Fibroblast of skin of scalp (primary cell): ENCODE measurements at places on chromosomes 7 and 10.

DNA sequence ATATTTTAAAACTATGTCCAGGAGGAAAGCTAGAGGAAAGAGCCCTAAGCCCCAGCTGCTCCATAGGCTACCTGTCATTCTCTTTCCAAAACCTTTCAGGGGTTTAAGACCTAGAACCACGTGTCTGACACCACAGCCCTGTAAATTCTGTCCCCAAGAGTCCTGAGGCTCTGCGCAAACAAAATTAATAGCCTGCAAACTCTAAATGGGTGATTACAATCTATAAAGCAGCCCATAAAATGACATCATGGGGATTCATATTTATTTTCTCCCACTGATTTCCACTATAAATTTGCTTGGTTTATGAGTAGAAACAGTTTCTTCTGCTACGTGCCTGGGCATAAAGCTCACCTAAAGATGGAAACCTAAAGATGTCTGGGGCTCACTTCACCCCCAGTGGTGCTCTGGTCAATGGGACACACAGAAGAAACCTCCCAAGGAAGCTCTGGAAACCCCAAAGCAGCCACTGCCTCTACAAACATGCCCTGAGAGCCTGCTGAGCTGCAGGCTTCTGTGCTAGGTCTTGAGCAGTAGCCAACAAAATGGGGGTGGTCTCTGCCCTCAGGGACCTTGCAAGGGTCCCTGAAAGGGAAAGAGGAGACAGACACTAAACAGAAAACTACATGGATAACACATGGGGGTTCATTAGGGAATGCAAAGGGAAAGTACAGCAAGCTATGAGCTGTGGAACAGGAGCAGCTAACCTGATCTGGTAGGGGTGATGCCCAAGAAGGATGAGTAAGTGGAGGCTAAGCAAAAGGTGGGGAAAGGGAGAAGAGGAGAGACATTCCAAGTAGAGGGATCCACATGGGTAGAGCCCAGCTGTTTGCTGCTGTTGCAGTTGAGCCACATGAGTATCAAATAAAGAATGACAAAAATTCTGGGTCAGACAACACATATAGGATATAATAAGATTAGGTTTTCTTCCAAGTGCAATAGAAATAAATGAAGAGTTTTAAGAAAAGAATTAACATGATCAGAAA, 331.7 kb downstream of the KCNMA1 start:
- peak; percentile 80 for DNase-seq

- no peak for DNase-seq
Measured at GRCh38 chr10:21751341-21752310, 217.6 kb downstream of the MLLT10 start.

DNA sequence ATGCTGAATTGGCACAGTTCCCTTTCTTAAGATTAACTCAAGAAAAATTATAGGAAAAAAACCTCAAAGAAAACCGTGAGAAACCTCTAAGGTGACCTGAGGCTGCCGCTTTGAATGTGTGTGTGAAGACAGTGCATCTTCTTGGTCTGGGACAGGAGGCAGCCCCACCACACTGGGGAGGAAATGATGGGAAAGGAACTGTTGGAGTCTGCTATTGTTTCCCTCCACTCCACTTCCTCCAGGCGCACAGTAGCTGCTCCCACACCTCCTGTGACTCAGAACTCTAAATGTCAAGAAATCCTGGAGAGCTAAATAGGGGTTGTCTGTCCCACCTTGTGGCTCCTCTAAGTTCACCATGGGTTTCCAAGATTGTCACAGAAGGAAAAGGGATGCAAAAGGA, 179.4 kb downstream of the PDE1C start:
- no peak for DNase-seq

DNA sequence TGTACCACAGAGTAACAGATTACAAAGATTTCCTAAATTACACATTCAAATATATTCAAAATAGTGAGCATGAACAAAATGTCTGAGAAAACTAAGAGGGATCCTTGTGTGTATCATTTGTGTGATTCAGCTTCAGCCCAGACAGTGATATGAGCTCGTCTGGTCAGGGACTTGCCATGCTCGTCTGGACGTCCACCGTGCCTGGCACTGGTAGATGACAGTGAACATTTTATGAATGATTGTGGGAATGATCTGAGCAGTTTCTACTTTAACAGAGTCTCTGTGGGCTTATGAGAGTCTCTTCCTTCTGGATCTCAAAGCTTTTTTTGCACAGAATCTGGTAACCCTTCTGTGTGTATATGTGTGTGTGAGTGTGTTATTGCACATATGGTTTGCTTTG, 34.2 kb upstream of the ANKRD2 start:
- peak; percentile 63 for DNase-seq

- peak; percentile 87 for DNase-seq
Measured at GRCh38 chr10:44864637-44865288, 46.4 kb upstream of the TMEM72 start.

GRCh38 chr10:100524638-100525037, 5.0 kb upstream of the SEC31B start:
- no peak for DNase-seq

DNA sequence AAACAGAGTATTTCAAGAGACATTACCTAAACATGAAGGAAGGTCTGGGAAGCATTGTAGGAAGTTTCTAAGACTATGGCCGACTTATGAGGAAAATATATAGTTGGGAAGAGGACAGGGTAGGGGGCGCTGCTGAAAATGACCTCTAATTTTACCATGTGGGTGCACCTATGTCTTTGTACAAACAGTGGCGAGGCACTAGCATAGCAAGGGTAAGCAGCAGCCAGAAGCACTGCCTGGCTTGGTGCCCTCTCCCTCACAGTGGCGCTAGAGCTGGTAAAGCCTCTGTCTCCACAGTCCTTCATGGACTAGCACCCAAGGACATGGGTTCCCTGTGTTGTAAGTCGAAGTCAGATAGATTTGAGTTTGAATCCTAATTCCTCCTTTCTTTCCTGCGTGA, 461.2 kb downstream of the INHBA start:
- no peak for DNase-seq

- DNase-seq: no peak
Measured at GRCh38 chr10:109183366-109183765, 739.9 kb downstream of the XPNPEP1 start.

- DNase-seq: no peak
Measured at GRCh38 chr7:128172963-128173362, 68.1 kb upstream of the LEP start.

GRCh38 chr7:148698007-148698396, 701 bp upstream of the CUL1 start:
- DNase-seq: no peak

GRCh38 chr10:75887992-75888680, 456.7 kb downstream of the LRMDA start:
- DNase-seq: no peak

DNA sequence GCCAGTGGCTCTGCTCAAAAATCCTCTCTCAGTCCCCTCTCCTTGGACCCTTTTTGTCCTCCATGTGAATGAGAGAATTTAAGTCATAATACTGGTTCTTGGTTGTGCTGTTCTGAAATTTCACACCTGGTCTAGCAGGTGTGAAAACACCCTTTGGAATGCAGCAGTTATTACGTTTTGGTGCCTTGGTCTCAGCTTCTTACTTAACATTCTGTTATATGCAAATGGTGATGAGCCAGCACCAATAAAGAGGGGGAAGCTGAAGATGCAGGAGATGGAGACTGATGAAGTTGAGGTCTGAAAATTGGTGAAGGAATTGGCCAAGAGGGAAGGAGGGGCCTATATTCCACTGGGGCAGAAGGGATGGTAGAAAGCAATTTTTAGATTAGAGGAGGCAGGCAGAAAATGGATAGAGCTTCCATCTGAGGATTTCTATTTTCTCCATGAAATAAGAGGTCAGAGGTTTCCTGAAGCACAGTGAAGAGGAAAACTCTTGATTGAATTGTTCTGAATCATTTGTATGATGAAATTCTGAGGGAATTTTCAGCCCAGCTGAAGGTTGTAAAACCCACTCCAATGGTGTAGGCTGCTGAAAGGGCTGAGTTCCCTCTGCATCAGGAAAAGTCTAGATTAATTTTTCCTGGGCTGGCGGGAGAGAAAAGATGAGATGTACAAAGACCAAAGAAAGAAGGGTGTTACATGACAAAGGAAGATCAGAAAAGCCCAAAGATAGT, 94.0 kb upstream of the FAM180A start:
- no peak for DNase-seq

- DNase-seq: no peak
Measured at GRCh38 chr7:118330388-118330787, 105.9 kb downstream of the ANKRD7 start.

GRCh38 chr7:2309889-2310331, 4.3 kb downstream of the SNX8 start:
- peak; percentile 77 for DNase-seq

- DNase-seq: no peak
Measured at GRCh38 chr7:40482845-40483244, 348.0 kb downstream of the SUGCT start.

GRCh38 chr10:16952080-16952479, 134.9 kb upstream of the RSU1 start:
- DNase-seq: no peak

DNA sequence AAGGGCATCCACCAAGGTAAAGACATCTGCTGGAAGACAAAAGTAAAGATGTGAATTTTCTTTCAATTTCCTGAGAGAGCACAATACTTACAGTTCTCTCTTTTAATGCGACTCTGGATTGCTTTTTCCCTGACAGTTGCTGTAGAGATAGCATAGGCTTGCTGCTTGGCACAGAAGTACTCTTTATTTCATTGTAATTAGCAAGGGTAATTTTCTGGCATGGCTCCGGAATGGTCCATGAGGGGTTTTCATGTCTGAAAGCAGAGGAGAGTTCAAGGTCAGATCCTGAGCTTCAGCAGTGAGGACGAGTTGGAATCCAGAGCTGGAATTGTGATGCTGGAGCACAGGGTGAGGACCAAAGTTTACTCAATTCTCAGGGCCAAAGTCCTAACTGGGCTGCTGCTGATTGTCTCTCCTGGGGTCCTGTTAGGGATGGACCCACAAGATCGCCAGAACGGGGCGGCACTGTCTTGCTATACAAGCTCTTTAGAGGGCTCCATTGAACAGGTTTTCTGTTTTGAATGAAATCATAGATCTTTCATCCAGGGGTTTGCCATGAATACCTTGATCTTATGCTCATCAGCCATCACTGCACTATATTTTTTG, 190.0 kb upstream of the MKI67 start:
- DNase-seq: no peak

DNA sequence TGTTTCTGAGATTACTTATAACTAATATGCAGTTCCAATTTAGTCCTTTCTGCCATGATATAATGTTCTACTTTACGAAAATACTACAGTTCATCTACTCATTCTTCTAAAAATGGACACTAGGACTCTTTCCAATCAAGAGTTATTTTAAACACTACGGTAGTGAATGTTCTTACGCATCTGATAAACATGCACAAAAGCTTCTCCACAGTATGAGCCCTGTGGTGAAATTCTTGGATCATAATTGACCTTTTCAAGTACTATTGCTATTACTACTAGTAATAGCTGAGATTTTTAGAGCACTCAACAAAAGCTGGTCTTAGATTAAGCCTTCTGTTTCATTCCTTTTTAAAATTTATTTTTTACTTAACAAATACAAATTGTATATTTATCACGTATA, 106.4 kb downstream of the CH25H start:
- DNase-seq: peak; percentile 37

GRCh38 chr10:14456218-14456869, 125.6 kb upstream of the FRMD4A start:
- DNase-seq: no peak

GRCh38 chr7:88455696-88456095, 149.0 kb upstream of the STEAP4 start:
- no peak for DNase-seq

GRCh38 chr7:94547126-94547525, 37.5 kb downstream of the CASD1 start:
- DNase-seq: no peak
